Activated T-cell treated with anti-CD3 and anti-CD28 coated beads, Interleukin-2, amount 50 U/mL, for 72 hours (primary cell): ENCODE measurements at places on chromosomes 16 and 17. TPM values are rescaled to one million over a fixed set of nuclear protein-coding genes. Genes with fewer than 3 reads are reported as not detected.
A peak's percentile ranks its signal among the peaks of the same experiment; 100 is the strongest.

The CDH16 gene
- total RNA-seq: not detected

DNA sequence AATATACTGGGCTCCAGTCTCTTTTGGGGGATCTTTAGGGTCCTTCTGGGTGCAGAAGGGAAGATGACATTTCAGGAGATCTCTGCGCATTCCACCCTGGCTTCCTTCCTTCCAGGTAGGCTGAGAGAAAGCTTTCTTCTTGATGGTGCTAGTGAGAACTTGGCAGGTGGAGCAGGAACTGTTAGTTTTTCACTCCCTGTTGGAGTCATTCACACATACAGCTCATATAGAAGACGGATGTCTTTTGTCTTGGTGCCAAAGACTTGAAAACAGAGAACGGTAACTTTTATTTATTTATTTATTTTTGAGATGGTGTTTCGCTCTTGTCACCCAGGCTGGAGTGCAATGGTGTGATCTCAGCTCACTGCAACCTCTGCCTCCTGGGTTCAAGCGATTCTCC is 43.9 kb downstream of the PITPNC1 start:
- no peak for DNase-seq

DNA sequence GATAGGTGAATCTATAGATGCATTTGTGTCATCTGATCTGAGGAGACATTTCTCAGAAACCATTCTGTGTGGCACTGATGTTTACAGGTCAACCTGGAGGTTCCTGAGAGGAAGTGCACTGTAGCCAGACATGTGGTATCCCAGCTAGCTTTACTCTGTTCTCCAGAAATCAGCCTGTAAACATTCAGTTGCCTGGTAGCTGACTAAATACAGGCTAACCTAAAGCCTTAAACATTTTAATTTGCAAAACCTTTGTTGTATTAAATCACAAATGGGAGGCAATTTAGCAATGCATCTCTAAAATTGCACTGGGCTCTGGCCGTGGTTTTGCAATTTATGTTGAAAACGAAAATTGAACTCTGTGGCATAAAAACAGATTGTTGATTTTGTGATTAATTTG is 207.6 kb downstream of the FTO start:
- DNase-seq: peak; percentile 10

The ARL5C gene
- total RNA-seq: 0.12 TPM

GRCh38 chr17:39939106-39939505 is 11.6 kb downstream of the LRRC3C start:
- no peak for DNase-seq

The PRAC2 gene
- not detected for total RNA-seq
